ENCODE measurements at places on chromosomes 2 and 18. TPM values are rescaled to one million over a fixed set of nuclear protein-coding genes. Genes with fewer than 3 reads are reported as not detected.

CFAP65 gene
- not detected for total RNA-seq

- DNase-seq: no peak
Observed at GRCh38 chr2:108870069-108870644, 83.6 kb downstream of the CCDC138 start.

DNA sequence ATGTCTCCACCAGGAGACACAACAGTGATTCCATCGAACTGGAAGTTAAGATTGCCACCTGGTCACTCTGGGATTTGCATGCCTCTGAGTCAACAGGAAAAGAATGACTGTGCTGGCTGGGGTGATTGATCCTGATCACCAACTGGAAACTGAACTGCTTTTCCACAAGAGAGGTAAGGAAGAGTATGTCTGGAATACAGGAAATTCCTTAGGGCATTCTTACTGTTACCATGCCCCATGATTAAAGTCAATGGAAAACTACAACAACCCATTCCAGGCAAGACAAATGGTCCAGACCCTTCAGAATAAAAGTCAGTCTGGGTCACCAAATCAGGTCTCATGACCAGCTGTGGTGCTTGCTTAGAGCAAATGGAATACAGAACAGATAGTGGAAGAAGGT lies 12.0 kb upstream of the DDX1 start:
- no peak for DNase-seq

DNA sequence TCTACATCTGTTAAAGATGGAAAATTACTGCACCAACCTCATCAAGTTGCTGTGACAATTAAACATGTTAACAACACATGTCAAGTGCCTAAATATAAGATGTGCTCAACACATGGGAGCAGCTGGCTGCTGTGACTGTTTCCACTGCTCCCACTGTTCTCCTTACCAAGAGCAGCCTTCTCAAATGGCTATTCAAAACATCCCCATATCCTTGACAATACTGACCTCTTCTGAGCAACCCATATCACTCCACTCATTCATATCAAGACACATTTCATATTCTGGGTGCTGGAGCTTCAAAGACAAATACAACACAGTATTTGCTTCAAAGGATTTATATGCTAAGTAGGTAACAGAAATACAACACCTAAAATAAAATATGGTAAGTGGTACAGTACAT lies 60.3 kb downstream of the PIAS2 start:
- DNase-seq: no peak

DNA sequence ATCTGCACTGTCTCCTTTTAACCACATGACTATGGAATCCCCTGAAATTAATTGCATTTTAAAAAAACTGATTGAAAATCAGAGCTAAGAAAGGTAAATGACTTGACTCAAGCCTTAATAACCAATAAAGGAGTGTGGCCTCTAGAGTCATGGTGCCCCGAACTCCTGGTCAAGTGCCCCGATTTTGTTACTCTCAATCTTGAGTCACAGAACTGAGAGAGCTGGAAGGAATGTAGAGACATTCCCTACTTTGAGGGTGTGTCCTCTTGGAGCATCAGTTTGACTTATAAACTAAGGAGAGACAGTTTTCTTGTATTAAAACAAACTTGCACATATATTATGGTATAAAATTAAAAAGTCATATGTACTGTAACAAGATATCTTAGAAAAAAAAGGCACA lies 2.4 kb downstream of the WDR43 start:
- no peak for DNase-seq

DNA sequence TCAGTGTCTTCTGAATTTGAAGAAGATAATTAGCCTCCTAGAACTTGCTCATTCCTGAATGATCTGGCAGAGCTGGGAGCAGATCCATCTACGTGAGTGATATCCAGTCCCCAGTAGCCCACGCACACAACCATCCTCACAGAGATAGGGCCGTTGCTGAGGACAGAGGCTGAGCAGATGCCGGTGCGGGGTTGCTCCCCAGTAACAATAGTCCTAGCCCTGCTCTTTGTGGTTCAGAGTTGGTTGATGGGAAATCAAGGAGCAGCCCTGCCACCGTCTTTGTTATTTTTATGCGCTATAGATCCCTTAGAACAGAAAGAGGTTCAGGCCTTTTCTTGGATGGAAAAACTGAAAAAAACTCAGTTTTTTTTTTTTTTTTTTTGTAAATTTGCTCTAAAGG lies 69.3 kb downstream of the VWA3B start:
- no peak for DNase-seq

TTC31 gene
- total RNA-seq: 19.1 TPM

FBXO48 gene
- 0.54 TPM for total RNA-seq

Measured in kidney epithelial cell (primary cell).